ENCODE measurements at places on chromosomes 11 and 22.

GRCh38 chr22:48104766-48105165, 1342.3 kb downstream of the TBC1D22A start:
- ATAC-seq, result no peak

GRCh38 chr11:17343907-17344306, 7.7 kb upstream of the NCR3LG1 start:
- no peak for ATAC-seq

DNA sequence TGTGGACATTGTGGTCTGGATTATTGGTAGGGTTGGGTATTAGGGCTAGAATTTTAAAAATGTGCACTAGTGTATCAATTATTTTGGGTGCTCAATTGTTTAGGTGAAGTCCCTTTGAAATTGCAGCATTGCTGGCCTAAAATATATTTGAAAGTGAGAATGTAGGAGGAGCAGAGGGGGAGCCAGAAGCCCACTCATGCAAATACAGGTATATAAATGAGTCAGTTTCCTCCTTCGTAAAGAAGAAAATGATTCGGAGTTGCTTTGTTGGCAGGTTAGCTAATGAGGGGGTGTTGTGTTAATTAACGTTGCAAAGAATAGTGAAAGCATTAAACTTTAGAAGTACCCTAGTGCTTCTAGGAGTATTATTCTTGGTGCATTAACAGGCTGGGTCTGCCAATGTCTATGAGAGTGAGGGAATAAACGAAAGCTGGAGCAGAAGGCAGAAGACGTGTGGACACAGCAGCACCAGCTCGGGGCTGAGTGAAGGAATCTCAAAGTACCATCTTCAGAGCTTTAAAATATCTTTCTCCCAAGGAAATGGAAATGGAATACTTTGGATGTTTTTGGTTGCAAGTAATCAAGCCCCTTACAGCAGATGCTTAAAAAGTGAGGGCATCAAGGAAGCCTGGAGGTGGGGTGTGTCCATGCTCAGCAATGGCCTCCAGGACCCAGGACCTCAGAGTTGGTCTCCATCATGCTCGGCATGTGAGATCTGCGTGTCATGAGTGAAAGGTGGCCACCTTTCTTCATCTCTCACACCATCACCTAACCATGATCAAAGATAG, 522.9 kb downstream of the NTM start:
- ATAC-seq, result no peak

GRCh38 chr22:38318792-38319773, 1.9 kb upstream of the CSNK1E start:
- ATAC-seq, result no peak

GRCh38 chr11:117723277-117724024, 73.6 kb downstream of the DSCAML1 start:
- ATAC-seq, result no peak

GRCh38 chr11:102390667-102391465, 43.9 kb downstream of the BIRC2 start:
- peak; percentile 81 for ATAC-seq
